ENCODE measurements at places on chromosomes 7 and 10.

DNA sequence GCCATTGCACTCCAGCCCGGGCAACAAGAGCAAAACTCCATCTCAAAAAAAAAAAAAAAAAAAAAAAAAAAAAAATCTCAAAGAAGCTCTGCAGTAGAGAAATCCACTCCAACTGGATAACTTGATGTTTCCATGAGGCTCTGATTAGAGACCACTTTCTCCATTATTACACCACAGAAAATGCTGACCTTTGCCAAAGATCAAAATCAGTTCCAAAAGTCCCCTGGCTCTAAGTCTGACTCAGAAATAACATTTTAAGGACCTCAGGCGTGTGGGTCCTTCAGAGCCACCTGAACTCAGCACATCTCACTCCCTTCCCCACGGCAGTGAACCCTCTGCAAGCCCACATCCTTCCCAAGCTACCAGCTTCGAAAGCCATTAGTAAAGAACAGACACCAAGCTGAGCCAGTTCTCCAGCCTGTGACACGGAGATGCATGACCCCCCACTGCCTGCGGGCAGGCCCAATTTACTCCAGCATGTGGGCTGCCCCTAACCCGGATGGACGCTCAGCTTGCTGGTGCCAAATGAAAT, 13.8 kb upstream of the TMEM120A start:
- no peak for DNase-seq

DNA sequence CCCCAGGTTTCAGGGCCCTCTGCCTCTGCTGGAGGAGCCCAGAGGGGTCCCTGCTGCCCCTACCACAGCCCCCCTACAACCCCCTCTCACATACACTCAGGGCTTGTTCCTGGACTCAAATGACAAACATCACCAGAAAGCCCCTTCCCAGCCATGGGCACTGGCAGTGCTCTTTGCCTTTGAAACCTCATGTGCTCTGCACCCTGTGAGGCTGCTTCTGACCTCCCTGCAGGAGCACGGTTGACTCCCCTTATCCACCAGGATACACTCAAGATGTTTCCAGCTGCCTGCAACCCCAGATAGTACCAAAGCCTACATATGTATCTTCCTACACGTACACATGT, 3.5 kb upstream of the ADIRF start:
- no peak for DNase-seq

DNA sequence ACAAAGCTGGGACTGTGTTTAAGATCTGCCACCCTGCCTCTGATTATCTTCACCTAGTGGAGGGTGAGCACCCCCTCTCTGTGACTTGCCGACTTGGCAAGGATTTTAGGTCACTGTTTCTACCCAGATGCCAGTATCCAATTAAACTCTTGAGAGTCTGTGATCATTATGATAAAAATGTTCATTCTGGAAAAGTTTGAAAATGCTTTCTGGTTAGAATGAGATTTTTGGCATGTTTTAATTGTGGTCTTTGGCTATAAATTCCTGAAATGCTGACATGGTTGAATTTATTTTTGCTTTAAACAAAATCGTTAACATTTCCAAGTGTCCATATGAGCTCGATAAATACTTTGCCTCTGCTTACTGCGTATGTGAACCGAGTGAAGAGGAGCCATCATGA, 221.4 kb downstream of the BICC1 start:
- peak; percentile 93 for DNase-seq

DNA sequence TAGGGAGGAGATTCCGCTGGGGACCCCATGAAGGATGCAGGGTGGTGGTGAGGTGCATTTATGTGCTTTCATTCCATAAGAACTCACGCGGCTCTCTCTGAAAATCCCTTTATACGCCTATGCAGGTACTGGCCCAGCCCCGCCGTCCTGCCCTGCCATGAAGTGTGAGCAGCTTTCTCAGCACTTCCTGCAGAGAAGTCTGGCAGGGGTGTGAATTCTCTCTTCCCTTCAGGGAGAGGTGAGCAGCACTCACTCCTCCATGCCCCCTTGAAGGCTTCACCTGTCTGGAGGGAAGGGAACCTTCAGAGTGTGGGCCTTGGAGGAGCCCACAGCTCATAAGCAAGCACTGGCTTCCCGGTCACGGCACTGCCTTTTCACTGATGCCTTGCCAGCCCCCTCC, 34.0 kb downstream of the PPP2R2D start:
- no peak for DNase-seq

DNA sequence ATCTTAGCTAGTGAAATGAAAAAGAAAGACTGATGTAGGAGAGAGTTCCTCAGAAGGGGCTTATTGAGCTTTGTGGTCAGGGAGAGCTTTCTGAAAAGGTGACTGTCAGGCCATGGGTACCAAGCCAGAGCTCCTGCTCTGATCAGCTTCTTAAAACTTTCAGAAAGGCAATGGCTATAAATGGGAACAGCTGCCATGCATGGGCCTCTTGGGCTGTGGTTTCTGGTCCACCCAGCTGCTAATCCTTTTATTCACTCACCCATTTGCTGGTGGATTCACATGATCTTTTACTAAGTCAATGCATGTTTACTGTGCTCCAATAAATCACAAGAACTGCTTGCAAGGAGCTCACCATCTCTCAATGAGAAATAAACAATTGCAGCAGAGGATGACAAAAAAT, 60.1 kb upstream of the ZPBP start:
- no peak for DNase-seq

DNA sequence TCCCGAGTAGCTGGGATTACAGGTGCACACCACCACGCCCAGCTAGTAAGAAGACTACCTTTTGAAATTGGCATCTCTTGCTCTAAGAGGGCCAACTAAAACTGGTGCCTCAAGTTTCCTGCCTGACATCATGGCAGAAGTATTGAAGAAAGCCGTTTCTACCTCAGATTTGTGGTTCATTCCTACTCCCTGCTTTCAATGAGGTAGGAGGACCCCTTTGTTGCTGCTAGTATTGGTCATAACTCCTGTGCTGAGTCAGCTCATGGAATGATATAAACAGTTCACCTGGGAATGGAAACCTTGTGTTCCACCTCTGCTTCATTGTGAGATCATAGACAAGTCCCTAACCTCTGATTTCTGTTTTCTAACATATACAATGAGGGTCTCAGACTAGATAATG, 82.8 kb downstream of the CDK6 start:
- no peak for DNase-seq

DNA sequence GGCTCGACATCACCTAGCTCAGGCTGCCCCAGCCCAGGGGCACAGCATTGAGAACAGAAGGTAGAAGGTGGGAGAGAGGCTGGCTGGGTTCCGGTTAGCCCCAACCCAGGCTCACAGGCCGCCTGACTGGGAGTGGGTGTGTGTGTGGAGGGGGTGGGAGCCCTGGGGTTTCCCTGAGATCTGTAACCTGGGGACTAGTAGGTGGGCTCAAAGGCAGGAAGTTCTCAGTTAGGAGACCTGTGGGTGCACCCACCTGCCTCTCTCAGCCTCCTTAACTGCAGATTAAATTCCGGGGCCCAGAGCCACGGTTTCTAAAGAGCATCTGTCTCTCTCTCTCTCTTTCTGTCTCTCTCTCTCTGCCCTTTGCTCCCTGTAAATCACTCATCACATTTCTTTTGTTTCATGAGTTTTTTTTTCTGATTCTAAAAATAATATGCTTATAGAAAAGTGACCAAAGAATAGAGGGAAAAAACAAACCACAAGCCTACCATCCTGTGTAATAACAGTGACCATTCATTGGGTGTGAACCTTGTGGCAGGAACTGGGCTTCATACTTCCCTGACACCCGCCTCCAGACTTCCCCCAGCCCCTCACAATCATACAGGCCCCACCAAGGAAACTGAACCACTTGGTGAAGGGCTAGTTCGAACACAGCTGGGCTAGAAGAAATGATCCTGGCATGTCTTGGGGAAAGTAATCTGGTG, 83.4 kb upstream of the SMNDC1 start:
- DNase-seq = no peak

DNA sequence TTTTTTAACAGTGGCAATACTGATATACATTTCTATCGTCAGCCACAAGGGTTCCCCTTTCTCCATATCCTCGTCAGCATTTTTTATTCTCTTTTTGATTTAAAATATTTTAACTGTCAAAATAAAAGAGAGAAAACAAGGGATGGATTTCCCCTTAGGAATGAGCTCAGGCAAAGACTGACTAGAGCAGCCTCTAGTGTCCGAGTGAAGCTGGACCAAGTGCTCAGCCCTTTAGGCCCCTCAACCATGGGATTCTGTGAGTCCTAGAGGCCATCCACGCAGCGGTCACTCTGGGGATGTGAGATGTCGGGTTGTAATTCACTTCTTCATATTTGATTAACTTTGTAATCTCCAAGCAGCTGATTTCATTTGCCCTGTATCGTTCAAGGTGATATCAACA, 137.4 kb upstream of the RNF32 start:
- no peak for DNase-seq

GRCh38 chr7:123612024-123612423, 10.4 kb downstream of the ASB15 start:
- DNase-seq = no peak

DNA sequence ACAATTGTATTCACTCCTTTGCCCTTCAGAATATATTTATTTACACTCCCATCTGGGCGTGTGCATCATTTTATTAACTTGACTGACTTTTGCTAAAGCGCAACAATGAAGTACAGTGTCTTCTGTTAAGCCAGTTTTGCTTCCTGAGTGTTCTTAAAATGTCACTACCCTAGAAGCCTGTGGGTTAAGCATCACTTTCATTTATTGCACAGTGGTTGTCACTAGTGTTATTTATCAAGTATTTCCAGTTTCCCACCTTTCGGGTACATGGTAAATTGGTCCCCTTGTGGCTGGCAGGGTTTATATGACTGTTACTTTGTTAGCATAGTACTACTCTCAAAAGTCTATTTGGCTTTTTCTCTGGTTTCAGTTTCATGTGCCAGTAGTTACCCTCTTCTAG, 3.3 kb downstream of the HILPDA start:
- no peak for DNase-seq

- no peak for DNase-seq
Measured at GRCh38 chr7:159148430-159149395, 4.0 kb upstream of the VIPR2 start.

GRCh38 chr7:92781117-92781720, 55.2 kb downstream of the CDK6 start:
- DNase-seq = no peak

DNA sequence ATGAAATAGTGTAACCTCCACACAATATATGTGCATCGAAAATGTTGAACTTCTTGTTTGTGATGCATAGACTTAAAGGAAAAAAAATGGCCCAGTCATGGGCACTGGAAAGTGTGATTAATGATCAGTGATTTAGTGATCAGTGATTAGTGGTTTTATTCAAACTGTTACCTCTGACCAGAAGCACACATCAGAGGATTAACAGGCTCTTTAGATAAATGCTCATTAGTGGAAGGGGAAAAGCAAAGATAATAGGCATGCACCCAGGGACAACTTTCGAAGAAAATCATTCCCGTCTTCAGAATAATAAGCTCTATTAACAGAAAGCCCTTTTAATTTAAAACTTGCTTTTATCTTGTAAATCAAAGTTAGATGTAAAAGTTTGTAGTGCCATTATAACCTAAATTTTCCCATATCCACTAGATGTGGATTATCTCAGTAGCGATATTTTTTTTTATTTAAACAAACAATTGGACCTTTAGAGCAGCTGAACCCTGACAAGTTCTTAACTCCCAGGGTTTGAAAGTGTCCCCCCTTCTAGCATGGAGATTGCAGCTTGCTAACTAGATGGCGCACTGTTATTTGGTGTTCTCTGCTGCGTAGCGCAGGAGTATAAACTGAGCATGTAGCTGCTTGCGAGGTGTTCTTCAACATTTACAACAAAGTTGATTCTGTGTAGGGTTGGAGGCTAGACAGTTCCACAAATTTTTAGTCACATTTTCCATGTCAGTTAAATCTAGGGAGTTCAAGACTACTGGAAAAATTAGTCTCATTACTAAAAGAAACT, at the start of gene CREB5:
Gene CREB5 (plus strand): TSS at position 643 of the 787 bp plus-strand sequence. CDS start 397 bp downstream, outside the sequence.
- no peak for DNase-seq

GRCh38 chr7:158235862-158236261, 351.8 kb downstream of the PTPRN2 start:
- DNase-seq = no peak

- DNase-seq = no peak
Measured at GRCh38 chr7:33640741-33641140, 264.6 kb upstream of the BMPER start.

All from fibroblast of skin of left quadriceps (primary cell).